ENCODE measurements at places on chromosomes 4 and X. TPM values are rescaled to one million over a fixed set of nuclear protein-coding genes. Genes with fewer than 3 reads are reported as not detected.
A peak's percentile ranks its signal among the peaks of the same experiment; 100 is the strongest.

- no peak for DNase-seq
Observed at GRCh38 chr4:121784975-121785374, 16.1 kb upstream of the EXOSC9 start.

DNA sequence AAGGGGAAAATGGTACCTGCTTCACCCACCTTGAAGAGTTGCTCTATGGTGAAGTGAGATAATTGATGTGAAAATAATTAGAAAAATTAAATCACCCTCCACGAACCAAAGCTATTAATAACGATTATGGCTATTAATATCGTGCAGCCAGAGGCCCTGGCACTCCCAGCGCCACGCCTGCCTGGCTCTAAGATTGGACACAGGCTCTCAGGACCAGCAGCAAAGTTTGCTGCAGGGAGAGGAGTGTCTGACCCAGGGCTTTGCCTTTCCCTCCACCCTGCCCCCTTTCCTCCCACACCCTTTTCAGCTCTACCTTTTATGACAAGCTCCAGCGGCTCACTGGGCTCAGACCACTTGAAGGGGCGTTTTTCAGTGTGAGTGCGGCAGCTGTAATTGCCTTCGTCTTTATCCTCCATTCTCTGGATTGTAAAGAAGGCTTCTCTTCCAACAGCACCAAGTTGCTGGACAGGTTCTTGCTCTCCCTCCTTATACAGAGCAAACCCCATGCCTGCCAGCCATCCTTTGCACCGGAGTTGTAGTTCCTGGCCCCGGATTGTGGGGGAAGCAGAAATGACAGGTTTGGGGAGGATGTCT is 11.5 kb downstream of the IGSF1 start:
- DNase-seq, result no peak

DNA sequence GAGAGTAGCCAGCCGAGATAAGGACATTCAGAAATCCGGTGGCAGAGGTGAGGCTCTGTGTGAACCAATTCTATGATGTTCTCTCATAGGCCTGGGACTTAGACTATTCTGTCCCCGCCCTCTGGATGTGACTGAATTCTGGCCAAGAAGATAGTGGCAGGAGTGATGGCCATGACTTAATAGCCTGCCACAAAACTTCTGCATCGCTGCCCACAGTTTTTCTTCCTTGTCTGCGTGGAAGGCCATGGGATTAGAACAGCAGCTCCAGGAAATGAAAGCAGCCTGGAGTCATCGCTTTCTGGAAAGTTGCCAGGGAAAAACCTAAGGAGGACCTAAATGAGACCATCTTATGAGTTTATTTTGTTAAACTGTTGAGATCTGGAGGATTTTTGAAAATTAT is 134.7 kb downstream of the F11 start:
- no peak for DNase-seq

DNA sequence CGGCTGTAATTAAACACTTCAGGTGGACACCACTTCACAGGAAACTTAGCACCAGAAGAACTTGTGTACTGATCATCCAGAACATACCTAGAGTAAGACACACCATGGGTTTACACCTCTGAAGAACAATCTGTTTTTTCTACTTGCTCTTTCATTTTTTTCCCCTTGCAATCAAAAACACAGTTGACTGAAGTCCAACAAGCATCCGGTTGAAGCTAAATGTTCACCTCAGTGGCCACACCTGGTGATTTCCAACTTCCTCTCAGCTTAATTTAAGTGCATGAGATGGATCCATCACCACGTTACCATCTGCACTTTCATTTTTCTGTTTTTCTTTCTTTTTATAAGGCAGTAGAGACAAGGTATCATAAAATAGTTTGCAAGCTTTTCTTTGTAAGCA is 4.9 kb upstream of the TXK start:
- DNase-seq, result peak; percentile 53

APOO gene
- 32.0 TPM for total RNA-seq

DNA sequence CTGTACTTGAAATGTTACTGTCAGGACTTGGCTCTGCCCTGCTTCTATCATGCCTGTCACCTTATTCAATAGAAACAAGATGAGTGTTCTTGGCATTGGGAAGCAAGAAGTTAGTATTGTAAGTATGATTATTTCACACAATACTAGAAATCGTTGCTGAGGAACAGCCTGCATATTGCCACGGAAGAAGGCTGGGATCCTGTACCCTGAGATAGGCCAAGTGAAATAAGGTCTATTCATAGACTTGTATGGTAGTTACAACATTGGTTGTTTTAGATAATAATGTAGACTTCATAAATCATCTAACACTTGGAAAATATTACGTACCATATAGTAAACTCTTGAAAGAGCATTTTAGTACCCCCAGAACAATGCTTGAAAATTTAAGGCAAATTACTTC is 215.9 kb downstream of the DMD start:
- no peak for DNase-seq

APLN gene
- not detected for total RNA-seq

- DNase-seq, result no peak
Observed at GRCh38 chrX:113551919-113552318, 711.3 kb upstream of the AMOT start.

DNA sequence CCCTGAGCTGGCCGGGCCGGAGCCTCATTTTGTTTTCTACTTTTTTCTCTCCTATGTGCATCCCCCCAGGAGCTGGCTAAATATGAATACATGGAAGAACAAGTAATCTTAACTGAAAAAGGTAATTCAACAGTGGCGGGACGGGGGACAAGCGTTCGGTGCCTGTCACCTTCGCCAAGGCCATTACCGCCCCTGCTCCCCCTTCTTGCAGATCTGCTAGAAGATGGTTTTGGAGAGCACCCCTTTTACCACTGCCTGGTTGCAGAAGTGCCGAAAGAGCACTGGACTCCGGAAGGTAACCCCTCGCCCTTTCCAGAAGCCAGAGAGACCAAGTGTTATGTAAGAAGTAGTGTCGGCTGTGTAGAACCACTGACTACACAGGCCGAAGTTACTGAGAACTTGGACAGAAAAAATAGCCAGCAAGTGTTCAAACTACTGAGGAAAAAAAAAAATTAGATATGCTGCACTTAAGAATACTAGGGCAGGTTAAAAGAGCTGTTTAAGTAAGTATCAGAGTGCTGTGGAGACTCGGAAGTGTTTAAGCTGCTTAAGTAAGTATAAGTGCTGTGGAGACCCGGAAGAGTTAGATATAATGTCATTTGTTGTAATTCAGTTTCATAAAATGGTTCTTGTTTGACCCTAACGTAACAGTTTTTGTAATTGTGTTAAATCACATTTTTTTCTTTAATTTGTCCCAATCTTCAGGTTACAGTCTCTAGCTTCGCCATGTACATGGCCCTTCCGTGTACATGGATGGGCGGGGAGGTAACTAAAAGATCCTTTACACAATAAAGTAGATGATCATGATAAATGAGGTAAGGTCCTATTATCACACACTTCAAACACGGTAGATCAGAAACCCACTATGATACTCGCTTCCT is 856 bp downstream of the SAT1 start:
- no peak for DNase-seq

MEPE gene
- total RNA-seq, result not detected

- no peak for DNase-seq
Observed at GRCh38 chrX:72470532-72471223, 102.0 kb downstream of the HDAC8 start.

GRCh38 chr4:84459783-84460182 is 39.3 kb downstream of the NKX6-1 start:
- DNase-seq, result no peak

DNA sequence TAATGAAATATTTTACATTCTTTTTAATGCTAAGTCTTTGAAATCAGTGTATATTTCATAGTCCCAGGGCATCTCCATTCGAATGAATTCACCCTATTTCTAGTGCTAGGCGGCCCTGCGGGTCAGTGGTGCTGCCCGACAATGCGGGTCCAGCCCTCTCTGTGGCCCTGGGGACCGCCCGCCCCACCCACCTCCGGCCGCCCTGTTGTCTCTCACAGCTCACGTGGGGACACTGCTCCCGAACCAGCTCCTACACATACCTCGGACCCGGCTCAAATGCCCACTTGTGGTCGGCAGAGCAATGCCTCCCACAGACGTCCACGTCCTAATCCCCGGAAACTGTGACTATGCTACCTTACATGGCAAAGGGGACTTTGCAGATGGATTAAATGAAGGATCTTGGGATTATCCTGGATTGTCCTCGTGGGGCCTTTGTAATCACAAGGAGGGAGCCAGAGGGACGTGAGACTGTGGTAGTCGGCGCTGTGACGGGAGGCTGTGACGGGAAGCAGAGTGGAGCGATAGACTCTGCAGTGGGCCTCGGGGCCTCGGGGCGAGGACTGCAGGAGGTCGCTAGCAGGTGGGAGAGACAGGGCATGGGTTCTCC is 92.3 kb upstream of the PSAPL1 start:
- DNase-seq, result no peak

EDA2R gene
- 8.1 TPM for total RNA-seq

Data from GM12878 (cell line).